ENCODE measurements at places on chromosomes 5 and 9.

- no peak for DNase-seq
Observed at GRCh38 chr5:16673241-16674201, 56.7 kb upstream of the RETREG1 start.

- no peak for DNase-seq
Observed at GRCh38 chr9:24071716-24072115, 245.7 kb upstream of the ELAVL2 start.

GRCh38 chr5:57658018-57658417, 175.4 kb upstream of the ACTBL2 start:
- no peak for DNase-seq

- DNase-seq, result no peak
Observed at GRCh38 chr5:169336242-169336641, 35.3 kb upstream of the SLIT3 start.

GRCh38 chr9:130698514-130698913, 4.9 kb downstream of the EXOSC2 start:
- peak; percentile 65 for DNase-seq

DNA sequence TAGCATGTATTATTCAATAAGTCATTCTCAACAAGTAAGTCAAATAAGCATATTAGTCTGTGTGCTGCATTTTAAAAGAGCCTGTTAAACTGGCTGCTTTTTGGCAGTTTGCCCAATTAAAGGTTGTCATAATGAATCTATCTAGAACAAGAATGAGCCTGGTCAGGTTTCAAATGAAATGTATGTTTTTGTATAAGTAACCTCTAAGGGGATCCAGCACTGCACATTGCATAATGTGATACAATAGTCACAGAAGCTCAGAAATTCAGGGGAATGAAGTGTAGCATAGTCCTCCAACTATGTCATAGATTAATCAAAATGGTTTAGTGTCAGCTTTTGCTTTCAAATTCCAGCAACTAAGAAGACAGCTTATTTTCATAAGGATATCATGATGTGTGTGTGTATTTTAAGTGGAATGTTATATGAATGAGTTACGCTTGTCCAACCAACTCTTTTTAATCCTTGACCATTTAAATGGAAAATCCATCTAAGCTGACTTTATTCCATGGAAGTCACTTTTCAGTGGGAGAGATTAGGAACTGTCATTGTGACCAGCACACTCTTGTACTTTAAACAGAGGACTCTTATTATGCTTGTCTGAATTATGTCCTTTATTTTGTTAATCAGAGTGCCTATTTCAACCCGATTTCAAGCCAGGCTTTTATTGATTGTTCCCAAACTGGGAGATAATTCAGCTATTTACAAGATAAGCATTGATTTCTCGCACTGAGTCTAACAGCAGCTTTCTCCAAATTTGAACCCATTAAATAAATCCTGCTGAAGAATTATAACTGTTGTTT, 283.9 kb upstream of the ADAMTSL1 start:
- DNase-seq, result no peak

DNA sequence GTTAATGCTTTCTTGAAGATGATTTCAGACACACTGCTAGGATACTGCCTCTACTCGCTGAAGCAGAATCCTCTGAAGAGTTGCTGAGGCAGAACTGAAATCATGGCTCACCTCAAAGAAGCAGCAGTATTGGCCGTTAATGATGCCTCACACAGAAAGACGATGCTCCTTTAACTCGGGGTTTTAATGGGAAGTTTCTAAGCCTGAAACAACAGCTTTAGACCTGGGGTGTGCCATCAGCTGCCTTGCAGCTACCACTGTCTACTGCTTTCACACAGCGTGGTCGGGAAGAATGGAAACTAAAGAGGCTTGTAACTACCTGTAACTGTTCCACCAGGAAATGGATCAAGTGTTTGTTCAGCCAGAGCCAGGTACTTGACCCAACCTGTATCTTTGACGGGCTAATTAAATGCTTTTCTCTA, at the start of gene CTXN3:
CTXN3 (plus strand) TSS at position 65 of the 422 bp plus-strand sequence. CDS start 8,440 bp downstream, outside the sequence.
- no peak for DNase-seq

- DNase-seq, result no peak
Observed at GRCh38 chr5:134506054-134507039, 19.1 kb upstream of the JADE2 start.

- peak; percentile 92 for DNase-seq
Observed at GRCh38 chr5:143051244-143052058, 281.3 kb downstream of the ARHGAP26 start.

GRCh38 chr9:78939311-78940065, 632.3 kb upstream of the TLE4 start:
- peak; percentile 23 for DNase-seq

DNA sequence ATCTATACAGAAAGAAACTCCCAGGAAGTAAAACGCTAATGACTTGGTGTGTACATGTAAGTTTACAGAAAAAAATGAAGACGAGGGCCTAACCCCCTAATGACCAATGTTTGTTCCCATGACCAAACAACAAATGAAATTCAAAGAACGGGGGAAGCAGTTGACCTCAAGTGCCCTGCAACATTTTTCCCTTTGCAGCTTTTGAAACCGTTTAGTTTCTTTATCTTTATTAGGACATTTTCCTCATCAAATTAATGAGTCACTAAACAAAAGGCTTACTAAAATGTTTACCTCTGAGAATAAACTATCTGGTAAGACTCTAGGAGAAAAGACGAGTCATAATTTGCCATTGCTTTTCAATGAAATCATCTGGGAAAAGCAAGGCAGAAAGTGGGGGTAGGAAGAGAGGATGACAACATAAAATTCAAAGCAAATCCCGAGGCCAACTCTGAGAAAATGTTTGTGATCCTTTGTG, 57.4 kb downstream of the LHFPL2 start:
- peak; percentile 80 for DNase-seq

GRCh38 chr5:72064801-72065570, 42.3 kb upstream of the MAP1B start:
- DNase-seq, result no peak

GRCh38 chr9:114367772-114368569, 19.8 kb downstream of the AKNA start:
- DNase-seq, result no peak

GRCh38 chr9:33227741-33228140, 12.2 kb upstream of the SPINK4 start:
- peak; percentile 25 for DNase-seq

- DNase-seq, result no peak
Observed at GRCh38 chr5:11962122-11962521, 57.9 kb upstream of the CTNND2 start.

GRCh38 chr9:121447321-121447834, 52.3 kb downstream of the GGTA1 start:
- peak; percentile 89 for DNase-seq

GRCh38 chr5:139177809-139178588, 20.2 kb downstream of the SIL1 start:
- no peak for DNase-seq

DNA sequence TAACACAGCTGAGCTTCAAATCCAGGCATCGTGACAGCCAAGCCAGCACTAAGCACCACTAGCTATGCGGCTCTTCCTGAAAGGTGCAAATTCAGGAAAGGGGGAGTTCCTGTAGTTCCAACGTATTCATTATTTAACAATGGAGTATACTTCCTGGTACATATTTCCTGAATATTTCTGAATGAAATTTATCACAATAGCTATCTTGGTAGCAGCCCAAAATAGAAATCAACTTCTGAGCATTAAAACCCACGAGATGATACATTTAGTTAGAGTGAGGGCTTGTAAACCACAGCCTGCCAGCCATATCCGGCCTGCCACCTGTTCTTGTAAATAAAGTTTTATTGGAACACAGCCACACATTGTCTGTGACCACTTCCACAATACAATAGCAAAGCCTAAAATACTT, 109.7 kb upstream of the RETREG1 start:
- no peak for DNase-seq

- no peak for DNase-seq
Observed at GRCh38 chr9:117021906-117022305, 334.8 kb downstream of the TRIM32 start.

DNA sequence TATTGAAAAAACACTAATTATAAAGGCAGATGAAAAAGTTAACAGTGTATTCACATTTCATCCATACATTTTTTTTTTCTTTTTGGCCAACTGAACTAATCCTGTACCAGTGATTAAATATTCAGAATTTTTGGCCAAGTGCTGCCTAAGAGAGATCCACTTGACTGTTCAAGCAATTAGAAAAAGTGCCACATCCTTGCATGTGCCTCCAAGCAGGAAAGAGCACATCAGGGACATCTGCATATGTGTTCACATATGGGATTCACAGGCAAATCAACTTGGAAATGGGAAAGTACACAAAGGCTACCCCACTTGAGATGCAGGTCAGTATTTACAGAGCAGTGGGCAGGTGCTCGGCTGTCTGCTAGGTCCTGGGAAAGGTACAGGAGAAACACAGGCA, 163.3 kb upstream of the LHFPL2 start:
- no peak for DNase-seq

- no peak for DNase-seq
Observed at GRCh38 chr9:121538221-121538620, 38.6 kb upstream of the GGTA1 start.

DNA sequence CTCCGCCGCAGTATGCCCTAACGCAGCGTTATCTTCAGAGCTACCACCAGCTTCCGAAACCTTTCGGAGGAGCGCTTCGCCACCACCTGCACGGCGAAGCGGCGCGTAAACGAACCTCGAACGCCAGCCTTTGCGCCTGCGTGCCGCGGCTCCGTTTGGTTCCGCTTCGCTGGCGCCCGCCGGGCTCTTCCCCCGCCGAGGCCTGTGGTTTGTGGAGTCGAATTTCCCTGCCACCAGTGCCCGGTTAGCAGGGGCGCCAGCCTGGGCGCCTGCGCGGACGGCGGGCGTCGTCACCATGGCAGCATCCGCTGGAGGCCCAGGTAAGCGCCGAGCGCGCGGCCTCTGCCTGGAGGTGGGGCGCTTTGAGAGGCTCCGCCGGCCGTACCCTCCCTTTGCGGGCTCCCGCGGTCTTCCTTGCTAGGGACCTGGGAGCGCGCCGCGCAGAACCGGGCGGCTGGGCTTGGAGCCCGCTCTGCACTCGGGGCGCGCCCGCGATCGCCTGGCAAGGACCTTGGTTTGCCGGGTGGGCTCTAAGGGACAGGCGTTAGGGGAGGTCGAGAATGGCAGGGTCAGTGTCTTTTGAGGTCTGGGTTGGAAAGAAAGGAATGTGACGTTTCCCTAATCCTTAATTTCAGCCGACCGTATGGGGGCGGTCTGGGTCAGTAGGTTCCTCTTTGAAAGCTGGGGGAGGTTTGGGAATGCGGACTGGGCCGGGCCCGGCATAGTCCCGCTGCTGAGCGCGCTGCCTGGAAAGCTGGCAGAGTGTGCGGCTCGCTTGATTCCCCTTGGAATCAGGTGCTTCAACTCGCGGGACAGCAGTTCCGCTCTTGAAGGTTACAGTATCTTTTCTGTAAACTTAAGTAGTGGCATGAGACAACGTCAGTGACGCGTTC, at the start of gene FAM151B:
FAM151B (plus strand) TSS at position 272 of the 893 bp plus-strand sequence; CDS start at position 296, 24 bp downstream.
- peak; percentile 85 for DNase-seq

- DNase-seq, result no peak
Observed at GRCh38 chr5:75706775-75707174, 10.5 kb downstream of the POC5 start.

DNA sequence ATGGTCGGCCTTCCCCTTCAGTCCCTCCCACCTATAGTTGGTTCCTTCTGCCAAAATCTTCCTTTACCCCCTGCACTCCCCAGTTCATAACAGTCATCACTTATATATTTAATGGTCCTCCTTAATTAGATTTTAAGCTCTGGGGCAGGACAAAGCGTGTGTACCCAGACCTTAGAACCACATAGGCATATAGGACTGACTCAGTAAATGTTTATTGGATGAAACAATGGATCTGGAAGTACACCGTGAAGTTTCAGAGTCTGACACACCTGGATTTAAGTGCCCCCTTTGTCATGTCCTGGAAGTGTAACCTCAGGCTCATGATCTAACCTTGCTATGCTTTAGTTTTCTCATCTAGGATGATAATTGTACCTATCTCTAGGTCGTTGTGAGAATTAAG, 32.0 kb downstream of the STARD4 start:
- DNase-seq, result no peak

DNA sequence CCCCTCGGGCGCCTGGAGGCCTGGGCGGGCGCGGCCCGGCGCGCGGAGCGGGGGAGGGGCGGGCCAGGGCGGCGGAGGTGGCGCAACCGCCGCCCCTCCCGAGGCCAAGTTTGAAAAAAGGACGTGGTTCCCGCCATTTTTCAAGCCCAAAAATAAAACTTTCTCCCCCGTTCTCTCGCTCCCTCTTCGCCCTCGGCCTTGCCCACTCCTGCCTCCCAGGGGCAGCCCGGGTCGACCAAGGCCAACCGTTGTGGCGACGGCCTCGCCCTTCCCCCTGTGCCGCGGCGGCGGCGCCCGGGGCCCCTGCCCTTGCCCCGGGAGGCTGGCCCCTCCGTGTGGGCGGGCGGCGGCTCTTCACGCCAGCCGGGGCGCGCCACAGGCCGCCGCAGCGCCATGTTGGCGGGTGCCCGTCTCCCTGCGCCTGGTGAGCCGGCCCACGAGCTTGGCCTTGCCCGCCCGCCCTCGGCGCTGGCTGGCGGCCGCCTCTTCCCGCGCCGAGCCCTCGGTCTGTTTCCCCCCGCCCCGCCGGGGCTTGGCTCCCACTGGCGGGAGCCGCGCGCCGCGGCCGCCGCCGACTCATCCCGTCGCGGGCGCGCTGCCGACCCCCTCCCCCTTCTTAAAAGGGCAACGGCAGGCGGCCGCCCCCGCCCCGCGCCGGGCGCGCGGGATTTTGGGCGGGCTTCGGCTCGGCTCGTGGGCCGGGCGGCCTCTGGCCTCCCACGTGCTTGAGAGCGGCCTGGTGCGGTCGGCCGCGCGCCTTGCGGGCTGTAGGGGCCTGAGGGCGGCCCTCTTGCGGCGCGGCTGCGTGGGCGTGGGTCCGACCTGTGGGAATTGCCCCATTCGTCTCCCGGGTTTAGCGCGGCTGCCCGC, 1.3 kb downstream of the ANP32B start:
- DNase-seq, result peak; percentile 81

DNA sequence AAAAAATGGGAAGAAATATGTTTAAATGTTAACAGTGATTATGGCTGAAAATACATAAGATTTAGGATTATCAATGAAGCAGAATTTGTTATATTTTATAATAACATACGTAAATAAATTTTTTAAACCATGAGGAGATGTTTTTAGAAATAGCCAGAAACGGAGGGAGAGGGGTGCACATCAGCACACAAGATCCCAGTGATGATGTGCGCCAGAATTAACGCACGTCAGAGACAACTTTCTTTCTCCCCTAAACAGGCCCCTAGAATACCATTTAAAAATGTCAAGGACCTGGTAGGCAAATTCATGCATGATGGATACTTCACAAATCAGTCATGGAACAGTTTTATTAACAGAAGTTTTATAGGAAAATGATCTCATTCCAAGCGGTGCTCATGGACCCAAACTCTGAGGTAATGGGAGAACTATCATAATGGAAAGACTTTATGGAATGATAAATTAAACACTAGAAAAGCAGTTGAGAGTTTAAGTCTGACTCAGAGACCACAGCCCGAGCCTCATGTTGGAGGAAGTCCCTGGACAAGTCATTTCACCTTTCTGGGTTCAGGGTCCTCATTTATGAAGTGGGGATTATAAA, 258.9 kb upstream of the GAS1 start:
- peak; percentile 65 for DNase-seq

DNA sequence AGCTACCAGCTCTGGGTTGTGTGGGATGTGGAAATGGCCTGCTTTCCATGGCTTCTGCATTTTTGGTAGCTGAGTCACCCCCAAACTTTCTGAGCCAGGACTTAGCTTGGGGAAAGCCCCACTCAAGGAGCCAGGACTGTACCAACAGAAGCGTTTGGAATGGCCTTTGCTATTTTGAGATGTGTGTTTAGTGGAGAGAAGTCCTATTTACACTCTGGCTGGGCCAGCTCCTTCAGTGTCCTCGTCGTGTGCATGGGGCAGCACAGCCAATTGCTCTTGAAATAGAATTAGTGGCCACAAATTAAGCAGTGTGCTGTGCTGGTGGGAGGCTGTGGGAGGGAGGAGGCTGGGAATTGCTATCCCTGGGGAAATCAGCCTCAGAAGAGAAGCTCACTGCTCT, 51.6 kb downstream of the ENTREP1 start:
- DNase-seq, result peak; percentile 94
